EL (cell line): ENCODE measurements at places on chromosomes 1 and 21.

GRCh38 chr1:185568155-185569123, 165.8 kb upstream of the HMCN1 start:
- peak; percentile 10 for DNase-seq

GRCh38 chr1:23634840-23635651, 56.6 kb upstream of the RPL11 start:
- DNase-seq, result peak; percentile 85

DNA sequence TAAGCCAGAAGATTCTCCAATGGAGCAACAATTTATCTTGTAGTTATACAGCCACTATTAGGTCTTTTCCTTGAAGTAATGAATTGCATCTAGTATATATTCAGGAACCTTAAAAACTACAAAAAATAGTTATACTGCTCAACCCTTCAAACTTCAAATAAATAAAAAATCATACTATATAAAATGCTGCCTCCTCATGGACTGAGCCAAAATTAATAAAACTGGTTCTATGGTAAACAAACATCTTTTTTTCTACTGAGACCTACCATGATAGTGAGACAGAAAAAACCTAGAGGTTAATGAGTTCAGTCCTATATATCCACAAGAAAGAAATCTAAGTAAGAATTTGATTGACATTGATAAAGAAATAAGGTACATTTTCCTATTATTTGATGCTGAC, 67.7 kb downstream of the GPATCH2 start:
- no peak for DNase-seq

DNA sequence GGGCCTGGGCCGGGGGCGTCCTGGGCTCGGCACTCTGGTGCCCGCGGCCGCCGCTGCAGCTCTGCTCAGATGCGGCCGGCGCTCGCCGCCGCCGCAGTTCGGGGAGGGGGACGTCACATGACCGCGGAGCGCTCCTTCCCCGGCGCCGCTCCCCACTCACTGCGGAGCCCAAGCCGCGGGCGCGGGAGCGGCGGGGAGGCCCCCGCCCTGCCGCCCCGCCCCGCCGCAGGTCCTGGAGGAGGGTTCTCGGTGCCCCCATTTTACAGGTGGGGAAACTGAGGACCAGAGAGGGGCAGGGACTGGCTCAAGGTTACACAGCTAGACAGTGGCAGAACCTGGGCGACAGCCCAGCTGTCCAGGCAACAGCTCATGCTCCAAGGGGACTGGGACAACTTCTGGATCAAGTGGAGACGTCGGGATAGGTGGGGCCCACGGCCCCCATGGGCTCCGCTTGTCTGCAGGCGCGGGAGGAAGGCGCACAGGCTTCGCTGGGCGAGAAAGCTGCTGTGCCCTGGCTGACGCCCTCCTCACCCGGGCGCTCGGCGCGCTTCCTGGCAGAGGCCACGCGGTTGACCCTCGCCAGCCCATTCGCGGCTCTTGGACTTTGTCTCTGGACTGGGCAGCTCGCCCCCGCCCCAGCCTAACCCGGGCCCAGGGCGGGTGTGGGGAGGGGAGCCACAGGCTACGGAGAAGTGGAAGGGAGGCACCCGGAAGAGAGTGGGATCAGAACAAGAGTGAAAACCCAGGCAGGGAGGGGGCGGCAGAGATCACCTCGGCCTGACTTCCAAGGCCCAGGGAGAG, at the start of gene RAP1GAP:
Gene RAP1GAP, minus strand, starts transcription at position 100 of the 801 bp plus-strand sequence. CDS start 49,325 bp downstream, outside the sequence.
- DNase-seq, result no peak

DNA sequence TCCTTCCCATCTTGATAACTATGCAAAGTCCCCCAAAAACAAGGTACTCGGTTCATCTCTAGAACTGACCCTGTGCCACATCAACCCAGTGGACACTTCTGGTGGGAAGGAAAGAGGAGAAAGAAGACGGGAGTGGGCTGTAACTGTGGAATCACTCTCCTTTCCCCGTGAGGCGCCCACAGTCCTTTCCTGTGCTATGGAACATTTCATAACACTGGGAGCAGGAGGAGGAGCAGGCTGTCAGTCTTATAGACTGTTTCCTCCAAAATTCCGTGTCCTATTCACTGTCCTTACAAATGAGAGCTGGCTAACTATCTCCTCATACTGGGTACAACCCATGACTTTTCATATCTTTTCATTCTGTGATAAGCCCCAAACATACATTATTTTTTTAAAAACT, 40.7 kb downstream of the PLEKHA6 start:
- no peak for DNase-seq

- DNase-seq, result peak; percentile 36
Observed at GRCh38 chr1:208799186-208799585, 555.0 kb upstream of the PLXNA2 start.

GRCh38 chr1:210081494-210081893, 143.5 kb downstream of the SYT14 start:
- no peak for DNase-seq

DNA sequence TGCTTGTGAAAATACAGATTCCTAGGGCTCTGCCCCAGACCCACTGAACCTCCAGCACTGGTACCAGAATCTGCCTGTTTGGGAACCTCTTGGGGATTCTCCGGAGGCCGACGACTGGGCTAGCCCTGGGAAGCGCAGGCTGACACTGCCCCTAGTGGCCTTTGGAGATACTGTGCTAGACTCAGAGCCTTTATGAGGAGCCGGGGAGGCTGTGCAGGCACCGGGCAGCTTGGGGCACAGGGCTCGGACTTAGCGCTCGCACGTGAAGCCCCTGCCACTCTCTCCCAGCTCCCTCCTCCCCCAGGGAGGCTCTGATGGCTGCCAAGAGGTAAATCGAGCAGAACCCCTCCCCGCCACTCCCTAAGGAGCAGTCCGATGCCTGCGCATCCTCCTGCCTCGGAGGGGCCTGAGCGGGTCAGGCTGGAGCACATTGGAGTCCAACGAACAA, 144.6 kb upstream of the TNR start:
- peak; percentile 40 for DNase-seq

- DNase-seq, result peak; percentile 64
Observed at GRCh38 chr1:61742620-61743430, 545 bp downstream of the PATJ start.

DNA sequence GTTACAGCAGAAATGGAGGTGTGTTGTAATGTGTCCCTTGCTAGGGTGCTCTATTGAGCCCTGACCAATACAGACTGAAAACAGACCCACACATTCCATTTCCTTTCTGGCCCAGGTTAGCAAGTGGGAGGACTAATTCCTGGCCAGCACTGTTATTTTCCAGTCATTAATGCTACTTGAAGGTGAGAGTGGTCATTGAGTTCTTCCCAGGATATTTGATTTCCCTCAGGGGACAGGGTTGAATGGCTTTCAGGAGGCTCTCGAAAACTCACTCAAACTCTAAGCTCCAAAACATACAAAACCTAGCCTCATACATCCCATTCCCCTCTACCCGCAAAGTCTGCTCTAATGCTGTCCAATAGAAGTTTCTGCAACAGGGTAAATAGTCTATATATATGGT, 6.2 kb downstream of the LRRC52 start:
- no peak for DNase-seq

DNA sequence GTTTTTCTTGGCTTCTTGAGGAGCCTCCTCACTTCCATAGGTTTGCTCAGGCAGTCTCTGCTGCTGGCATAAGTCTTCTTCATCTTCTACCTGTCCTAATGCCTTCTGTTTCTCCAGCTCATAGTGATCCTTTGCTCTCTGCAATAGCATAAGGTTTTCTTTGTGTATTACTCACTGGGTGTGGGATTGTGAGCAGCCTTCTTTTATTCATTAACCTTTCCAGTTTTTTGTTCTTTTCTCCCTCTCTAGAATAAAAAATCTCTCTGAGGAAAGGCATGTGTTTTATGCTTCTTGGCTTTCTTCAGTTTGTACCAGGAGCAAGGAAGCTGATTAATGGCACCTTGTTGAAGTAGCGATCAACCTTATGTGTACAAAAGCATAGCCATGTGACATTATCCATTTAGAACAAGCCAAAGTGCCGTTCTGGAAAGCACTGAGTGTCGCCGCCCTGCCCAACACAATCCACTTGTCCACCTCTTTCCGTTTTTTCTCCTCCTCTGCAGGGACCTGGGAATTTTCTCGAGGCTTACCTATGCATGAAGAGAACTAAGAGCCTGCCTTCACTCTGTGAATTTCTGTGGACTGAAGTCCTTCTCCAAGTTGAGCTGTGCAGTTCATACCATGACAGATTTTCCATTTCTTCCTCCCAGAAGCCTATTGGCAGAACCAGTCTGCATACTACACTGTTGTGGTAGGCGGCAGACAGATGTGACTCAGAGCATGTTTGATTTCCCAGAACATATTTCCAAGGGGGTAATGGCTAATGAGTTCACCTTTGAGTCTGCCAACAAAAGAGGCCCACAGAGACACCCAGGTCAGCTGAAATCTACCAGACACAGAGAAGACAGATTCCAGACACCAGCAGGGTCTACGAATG, 39.0 kb downstream of the DPT start:
- DNase-seq, result no peak

GRCh38 chr1:211099393-211099792, 34.6 kb downstream of the KCNH1 start:
- DNase-seq, result no peak

DNA sequence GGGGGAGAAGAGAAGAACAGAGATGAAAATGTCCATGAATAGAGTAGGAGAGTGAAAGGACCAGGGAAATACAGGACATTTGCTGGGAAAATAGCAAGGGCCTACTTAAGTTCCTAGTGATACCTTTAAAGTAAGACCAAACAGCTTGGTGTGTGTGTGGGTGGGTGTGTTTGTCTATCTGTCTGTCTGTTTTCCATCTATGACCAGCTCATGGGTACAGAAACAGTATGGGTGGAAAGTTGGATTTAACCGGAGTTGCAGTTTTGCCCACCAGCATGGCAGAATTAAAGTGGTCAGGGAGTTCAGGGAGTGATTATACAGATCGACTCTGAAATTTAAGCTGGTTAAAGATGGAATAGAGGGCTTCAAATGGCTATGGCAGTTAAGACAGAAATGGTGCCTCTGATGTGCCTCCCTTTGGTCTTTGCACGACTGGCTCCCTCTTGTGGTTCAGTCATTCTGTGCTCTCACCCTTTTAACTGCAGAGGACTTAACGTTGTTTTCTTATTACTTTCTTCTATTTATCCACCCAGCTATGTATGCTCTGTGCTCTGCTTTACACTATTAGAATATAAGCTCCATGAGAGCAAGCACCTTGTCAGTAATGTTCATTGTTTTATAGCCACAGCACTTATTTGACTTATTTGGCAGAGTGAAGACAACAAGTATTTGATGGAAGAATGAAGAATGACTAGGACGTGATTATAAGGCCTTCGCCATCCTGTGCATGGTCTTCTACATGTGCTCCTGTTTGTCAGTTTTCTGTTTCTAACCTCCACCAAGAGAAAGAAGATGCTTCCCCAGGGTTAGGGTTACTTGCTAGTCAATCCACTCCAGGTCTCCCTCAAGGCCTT, 72.7 kb upstream of the AK4 start:
- DNase-seq, result peak; percentile 62

DNA sequence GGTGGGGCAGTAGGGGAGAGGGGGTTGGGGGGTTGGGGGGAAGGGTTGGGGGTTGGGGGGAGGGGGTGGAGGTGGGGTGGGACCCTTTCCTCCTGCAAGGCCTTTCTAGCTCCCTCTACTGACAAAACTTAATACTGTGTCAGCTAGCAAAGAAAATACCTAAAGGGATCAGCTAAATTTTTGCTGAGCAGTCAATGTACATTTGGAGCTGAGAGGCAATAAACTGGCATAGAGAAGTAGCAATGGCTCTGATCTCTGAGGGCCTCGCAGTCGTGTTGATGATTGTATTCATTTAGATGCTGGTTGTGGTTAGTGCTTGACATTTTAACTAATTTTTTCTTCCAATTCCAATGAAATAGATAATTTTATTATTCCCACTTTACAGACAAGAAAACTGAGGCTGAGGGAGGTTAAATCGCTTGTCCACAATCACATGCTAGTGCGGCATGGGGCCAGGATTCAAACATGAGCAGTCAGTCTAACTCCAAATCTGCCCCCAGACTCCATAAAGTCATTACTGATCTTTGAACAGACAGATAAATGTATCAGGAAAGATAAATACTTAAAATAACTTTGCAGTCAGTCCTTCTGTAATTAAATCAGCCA, 357.1 kb downstream of the DISC1 start:
- no peak for DNase-seq

DNA sequence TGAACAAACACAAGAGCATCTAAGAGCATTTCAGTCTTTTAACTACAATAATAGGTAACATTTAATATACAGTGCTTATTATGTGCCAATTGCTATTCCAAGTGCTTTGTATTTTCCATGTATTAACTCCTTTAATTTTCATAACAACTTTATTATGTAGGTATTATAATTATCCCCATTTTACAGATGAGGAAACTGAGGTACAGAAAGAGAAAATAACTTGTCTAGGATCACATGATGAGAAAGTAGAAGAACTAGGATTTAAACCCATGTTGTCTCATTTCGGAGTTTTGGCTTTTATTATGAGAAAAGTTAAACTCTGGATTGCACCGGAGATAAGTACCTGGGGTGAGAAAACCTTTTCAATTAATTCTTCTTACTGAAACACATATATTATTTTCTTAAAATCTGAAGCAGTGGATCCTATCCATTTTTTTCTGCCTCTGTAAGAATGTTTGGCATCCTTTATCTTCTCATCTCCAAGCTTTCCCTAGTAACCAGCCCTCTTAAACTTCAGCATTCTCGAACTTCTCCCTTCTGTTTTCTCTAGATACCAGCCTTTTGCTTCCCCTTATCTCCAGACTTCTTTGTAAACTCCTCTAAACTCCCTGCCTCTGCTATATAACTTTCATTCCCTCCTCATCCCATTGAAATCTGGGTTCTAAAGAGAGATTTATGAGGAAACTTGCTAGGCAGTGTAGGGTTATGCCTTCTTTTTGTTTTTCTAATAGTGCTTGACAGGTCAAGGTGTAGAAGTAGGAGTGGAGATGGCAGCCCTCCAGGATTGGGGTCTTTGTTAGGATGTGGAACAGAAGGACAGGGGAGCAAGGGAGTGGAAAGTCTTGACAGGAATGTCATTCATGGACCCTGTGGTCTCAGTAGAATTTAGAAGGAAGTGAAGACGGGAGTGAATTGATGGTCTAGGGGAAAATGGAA, 28.3 kb downstream of the POU2F1 start:
- no peak for DNase-seq

DNA sequence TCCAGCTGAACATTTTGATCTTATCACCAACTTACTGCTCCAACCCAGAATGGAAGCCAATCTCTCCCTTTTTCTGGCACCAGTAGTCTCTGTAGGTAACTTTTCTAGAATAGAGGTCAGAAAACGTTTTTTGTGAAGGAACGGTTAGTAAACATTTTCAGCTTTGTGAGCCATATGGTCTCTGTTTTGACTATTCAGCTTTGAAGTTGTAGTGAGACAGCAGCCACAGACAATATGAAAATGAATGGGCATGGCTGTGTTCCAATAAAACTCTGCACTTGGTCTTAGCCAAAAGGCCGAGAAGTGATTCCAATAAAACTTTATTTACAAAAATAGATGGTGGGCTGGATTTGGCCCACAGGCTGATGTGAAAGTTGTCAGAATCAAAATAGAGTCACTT, 28.9 kb downstream of the MAP10 start:
- DNase-seq, result no peak

DNA sequence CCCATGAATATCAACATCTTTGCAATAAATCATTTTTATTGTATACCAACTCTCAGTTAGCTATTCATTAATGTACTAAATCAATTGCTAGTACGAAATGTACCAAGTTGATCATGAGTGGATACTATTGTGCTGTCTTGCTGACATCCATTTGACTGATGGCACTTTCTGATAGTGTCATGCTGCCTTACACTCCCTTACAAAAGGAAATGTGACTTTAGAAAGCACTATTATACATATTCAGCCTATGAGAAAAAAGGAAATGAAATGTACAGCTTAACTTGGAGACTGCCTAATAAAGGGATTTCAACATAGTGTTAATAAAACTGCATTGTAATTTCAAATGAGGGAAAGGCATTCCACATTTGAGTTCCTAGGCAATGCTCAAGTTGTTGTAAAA, 52.2 kb downstream of the PLA2G4A start:
- DNase-seq, result no peak
